AG08396 (cell line): ENCODE measurements at places on chromosomes 7 and 10.
A peak's percentile ranks its signal among the peaks of the same experiment; 100 is the strongest.

DNA sequence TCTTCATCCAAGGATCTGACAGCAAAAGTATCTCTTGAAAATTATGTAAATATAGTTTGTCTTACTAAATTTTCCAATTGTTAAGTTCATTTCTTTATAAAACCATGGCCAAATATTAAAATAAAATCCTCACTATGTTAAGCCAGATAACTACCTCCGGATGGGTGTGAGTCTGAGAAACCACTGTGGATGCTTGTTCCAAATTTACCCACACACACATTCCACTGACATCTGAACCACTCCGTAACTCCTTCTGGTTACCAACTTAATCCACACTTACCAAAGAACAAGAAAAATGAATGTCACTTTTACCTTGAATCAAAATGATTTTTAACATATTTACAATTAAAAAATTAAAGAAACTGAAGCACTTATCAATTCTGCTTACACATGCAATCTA is 19.7 kb downstream of the CYTH3 start:
- no peak for DNase-seq

DNA sequence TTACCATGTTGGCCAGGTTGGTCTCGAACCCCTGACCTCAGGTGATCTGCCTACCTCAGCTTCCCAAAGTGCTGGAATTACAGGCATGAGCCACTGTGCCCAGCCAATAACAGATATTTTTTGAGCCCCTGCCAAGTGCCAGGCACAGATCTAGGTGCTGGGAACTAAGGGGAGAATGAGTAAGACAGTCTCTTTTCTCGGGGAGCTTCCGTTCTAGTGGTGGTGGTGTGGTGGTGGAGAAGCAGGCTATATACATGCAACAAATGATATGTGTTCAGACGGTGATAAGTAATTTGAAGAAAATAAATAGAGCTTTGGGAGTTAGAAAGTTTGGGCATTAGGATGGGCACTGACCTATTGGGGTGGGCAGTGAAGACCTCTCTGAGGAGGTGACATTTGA is 76.7 kb upstream of the VKORC1L1 start:
- no peak for DNase-seq

GRCh38 chr10:6201516-6201975 is 1.2 kb upstream of the PFKFB3 start:
- DNase-seq: peak; percentile 70

GRCh38 chr7:70132852-70133690 is 534.8 kb downstream of the AUTS2 start:
- no peak for DNase-seq

GRCh38 chr10:84539216-84539615 is 210.8 kb downstream of the CCSER2 start:
- DNase-seq: no peak

DNA sequence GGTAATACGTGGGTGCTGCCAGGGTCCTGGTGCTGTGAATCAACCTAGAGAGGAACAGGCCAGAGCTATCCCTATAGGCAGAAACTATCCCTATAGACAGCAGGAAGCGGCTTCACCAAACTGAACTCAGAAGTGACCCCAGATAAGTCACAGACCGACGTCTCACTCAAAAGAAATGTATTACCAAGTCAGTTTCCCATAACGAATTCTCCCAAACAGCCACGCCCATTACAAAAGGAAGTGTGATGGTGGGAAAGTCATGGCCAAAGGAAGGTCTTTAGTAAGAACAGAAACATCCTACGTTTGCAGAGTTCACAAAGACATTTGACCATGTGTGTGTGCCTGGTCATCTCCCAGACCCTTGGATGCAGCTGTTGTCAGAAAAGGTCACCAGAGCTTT is 470.8 kb upstream of the ADARB2 start:
- DNase-seq: no peak

DNA sequence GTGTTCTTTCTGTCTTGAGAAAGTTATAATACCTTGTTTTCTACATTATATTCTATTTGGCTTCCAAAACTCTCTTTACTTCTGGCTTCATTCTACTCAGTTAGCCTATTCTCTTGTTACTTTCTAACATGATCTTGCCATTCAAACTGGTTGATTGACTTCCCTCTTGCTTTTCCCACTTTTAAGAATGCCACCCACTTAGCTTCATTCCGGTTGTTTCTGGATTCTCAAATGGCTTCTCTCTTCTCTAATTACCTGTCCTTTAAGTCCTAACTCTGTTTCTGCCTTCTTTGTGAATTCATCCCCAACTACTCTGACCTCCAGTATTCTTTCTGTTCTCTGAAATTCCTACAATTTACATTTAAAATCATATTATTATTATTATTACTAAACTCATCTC is 52.0 kb downstream of the ANKIB1 start:
- DNase-seq: no peak

GRCh38 chr7:108099713-108100112 is 30.4 kb downstream of the LAMB4 start:
- no peak for DNase-seq

DNA sequence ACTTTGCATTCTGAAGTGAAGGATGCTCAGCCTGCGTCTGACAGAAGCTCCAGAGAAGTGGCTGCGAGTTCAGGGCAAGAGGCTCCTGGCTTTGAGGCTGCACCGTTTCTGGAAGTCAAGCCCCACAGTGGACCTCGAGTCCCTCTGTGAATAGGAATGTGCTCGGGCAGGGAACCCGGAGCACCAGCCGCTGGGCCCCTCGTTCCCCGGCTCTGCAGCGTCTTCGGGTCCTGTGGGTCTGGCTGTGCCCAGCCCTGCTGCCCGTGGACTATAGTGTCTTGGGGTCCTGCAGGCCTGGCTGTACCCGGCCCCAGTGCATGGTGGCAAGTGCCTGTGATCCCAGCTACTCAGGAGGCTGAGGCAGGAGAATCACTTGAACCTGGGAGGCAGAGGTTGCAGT is 45.3 kb upstream of the PRKAR1B start:
- no peak for DNase-seq

DNA sequence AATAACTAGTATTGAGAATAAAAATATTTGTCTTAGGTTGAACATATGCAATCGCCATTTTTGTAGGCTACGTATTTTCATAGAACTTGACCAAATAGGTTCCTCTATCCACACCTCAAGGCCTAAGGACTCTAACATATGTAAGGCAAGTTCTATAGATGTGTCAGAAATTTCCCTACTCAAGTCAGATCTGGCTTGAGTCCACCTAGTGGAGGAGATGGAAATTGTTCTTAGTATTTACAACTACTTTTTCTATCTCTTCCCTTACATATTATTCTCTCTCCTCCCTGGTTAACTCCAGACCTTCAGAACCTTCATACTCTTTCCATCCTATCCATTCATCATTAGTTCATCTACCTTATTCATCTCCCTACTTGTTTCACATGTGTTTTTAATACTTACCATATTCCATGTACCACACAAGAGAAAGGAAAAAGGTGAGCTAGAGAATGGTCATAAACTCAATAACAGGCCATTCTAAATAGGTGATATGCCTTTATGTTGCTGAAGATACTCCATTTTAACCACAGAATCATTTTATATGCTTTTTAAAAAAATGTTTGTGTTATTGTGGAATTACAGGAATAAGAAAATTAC is 174.5 kb upstream of the HDAC9 start:
- peak; percentile 14 for DNase-seq

GRCh38 chr7:130397758-130398073 is 17.4 kb downstream of the CPA1 start:
- DNase-seq: no peak

DNA sequence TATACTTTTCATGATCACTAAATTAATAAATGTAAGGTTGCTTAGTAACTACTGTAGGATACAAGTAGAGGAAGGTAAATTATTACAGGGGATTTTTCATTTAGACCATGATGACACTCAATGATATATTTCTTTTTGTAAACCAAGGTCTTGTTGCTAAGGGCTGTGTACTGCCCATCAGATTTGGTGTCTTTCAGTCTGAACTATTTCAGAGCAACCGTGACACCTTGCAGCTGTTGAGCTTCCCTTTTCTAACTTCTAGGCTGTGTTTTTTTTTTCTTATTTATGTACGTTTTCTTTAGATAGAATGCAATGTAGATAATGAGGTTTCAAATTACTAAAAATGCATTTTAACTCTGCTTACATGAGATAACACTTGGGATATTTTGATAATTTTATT is 292.0 kb upstream of the MBL2 start:
- no peak for DNase-seq

- no peak for DNase-seq
These were observed 32.4 kb downstream of the TMEM243 start for GRCh38 chr7:87187120-87187519.

DNA sequence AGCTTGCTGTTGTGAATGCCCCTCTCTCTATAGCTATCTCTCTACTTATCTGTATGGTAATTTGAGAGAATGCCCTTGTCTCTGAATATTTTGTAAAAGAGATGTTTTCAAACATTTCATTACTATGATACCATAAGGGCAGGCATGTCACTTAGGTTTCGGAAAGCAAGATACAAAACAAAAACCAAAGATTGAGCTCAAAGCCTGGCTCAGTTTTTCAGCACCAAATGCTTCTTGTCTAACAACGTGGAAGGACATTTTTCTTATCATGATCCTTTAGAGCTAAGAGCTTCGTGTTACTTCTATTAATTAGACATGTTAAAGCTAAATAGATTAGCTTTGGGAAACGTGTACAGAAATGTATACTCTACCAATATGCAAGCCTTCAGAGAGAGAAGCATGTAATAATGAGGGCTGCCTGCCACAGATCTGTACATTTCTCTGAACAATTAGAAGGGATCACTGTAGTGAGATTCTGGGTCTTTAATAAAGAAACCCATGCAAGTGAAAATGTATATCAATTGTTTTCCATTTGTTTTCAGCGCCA is 148.9 kb downstream of the ARID5B start:
- no peak for DNase-seq

DNA sequence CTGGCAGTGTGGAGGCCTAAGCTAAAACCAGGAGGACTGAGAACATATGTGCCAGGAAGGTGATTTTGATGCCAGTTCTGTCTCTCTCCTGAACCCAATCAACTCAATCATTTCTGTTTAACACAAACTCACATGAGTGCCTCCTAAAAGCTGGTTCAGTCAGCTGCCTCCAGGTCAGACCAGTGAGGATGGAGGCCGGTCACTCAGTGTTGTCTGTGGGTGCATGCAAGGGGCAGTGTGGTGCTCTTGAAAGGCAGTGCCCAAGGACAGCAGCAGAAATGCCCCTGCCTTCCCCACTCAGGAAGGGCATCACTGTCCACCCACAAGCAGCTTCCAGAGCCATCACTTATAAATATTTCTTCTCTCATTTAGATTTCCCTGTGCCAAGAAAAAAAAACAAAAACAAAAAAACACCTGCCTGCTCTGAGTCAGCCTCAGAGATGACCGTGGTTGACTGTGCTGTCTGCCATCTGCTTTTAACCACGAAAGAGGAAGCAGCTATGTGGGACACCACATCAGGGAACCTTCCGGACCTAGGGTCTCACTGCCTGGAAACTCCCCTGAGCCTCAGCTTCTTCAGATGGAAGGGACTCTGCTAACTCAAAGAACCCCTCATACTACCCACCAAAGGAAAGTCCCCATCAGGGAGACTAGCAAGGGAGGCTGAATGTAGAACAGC is 39.1 kb downstream of the VOPP1 start:
- peak; percentile 47 for DNase-seq

DNA sequence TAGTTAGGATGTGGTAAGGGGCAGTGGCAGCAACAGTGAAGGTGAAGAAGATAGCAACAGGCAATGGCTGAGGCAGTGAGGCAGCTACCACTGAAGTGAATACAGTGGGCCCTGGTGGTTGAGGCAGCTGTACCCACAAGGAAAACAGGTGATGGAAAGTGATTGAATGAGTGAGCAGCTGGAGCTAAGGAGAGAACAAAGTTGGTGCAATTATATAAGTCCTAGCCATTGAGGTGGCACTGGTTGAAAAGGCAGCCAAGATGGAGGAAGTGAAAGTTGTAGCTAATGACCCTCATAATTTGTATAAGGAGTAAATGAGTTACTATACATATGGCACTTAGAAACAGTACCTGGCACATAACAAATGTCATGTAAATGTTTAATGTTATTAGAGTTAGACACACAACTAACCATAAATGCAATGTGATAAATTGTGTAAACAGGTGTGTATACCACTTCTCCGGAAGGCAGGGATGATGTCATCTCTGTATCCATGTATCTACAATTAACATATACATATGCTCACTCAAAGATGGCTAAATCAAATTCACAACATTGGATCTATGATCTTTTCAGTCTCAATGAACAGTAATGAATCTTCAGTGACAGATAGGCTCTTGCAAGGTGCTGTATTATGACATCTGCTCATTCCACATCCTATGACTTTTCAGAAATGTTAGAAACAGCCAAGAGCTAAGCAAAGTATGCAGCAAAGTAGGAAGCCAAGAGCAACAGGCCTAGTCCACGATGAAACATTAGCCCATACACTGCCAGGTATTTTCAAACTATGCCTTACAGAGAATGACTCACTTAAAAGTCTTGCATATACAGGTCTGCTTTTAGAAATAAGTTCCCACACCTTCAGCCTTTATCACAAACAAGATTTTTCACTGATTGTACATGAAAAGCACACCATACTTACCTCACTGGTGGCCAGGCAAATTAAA is 10.7 kb downstream of the XPNPEP1 start:
- DNase-seq: peak; percentile 36

- no peak for DNase-seq
These were observed 106.1 kb downstream of the SND1 start for GRCh38 chr7:127758105-127758504.

DNA sequence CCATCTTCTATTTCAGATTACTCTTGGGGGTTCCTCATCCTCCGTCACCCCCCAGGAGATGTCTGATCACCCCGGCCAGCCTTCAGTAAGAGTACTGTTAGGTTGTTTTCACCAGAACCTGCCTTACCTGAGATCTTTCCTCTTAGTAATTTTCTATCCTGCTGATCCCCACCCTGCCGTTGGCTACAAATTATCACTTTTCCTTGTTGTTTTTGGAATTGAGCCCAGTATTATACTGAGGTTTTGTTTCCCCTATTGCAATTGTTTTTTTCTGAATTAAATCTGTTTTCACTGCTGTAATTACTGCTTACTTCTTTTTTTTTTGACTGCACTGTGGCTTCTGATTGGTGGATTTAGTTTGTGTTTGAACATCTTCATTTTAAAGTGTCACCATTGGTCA is 14.7 kb downstream of the SPAM1 start:
- no peak for DNase-seq

- DNase-seq: no peak
These were observed 437.2 kb downstream of the AUTS2 start for GRCh38 chr7:70035519-70035918.

DNA sequence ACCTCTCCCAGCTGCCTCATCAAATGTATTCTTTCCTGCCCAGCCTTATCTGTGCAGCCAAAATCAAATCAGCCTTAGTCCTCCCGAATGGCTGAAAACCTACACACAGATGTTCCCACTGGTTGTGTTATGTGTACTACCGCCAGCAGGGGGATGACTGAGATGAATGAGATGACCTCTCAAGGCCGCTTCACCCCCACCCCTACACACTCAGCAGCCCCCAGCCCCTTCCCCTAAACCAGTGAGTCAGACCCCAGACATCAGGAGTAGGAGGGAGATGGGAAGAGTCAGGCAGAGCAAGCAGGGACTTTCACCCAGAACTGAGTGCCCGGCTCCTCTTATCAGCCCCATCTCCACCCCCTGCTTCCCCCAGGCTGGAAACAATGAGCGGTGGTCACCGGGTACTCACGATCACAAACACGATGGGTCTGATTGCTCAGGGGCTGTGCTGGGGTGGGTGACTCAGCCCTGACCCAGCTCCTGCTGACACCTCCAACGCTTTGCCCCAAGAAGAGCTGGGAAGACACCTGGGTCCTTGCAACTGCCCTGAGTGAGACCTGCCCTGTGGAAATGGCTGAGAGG is 6.5 kb upstream of the C10orf105 start:
- DNase-seq: peak; percentile 61

- DNase-seq: no peak
These were observed 37.4 kb downstream of the RASGEF1A start for GRCh38 chr10:43229208-43230061.

GRCh38 chr10:178208-178607 is 43.0 kb downstream of the ZMYND11 start:
- peak; percentile 9 for DNase-seq
